ENCODE measurements at places on chromosomes 12 and 14.

DNA sequence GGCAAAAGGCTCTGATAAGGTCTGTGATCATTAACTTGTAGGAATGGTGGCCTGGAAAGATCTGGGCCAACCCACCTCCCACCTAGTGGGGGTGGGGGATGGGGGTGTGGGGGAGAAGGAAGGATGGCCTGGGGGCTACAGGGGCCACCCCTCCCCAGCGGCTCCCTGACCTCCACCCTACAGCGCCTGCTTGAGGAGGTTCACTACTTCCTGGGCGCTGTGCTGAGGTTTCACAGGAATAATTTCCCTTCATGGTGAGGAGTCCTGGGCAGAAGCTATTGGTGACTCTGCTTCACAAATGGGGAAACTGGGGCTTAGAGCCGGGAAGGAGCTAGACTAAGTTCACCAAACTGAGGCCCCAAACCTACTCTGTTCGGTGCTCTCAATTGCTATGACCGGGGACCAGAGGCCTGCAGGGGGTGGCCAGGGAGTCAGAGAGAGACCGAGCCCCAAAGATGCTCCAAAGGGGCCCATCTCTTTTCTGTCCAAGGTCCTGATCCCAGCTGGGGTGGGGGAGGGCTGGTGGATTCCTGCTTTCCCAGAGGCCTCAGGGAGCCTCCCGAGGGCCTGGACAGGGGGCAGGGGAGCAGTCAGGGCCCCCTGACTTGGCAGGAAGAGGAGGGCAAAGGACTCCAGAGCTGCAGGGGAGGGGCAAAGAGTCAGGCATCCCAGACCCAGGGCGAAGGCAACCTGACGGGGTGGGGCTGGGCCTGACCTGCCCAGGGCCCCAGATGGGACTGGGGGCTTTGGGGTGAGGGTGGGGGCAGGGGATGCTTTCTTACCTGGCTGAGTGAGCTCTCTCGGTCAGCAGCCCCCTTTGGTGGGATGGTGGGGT lies 1.7 kb downstream of the HNF1A start:
- DNase-seq, result no peak

DNA sequence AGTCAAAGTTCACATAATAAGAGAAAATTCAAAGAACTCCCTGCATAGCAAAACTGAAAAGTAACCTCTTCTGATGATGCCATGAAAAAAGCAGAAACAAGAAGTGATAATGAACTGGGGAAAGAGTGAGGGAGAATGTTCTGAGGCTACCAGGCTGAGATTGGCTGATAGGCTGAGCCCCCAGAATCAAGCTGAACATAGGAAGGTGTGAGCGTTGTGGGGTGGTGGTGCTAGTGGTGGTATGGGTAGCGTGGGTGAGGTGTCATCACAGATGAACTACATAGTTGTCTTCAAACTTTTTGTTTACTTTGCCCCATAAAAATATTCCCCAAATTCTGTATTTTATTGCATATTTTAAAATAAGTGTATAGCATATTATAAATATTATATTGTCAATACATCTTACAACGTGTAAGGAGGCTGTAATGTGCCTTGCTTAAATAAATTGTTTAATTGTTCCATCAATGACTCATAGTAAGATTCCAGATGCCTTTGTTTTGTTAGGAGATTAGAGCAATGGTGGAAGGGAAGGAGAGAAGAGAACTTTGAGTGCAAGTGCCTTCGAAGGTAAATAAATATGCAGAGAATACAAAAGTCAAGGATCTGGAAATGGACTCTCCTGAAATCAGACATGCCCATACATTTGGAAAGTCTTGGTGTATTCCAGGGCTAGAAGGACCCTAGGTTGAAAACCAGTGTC lies 15.8 kb upstream of the CFAP54 start:
- DNase-seq, result no peak

GRCh38 chr12:115811929-115812328 lies 465.6 kb downstream of the MED13L start:
- DNase-seq, result no peak

DNA sequence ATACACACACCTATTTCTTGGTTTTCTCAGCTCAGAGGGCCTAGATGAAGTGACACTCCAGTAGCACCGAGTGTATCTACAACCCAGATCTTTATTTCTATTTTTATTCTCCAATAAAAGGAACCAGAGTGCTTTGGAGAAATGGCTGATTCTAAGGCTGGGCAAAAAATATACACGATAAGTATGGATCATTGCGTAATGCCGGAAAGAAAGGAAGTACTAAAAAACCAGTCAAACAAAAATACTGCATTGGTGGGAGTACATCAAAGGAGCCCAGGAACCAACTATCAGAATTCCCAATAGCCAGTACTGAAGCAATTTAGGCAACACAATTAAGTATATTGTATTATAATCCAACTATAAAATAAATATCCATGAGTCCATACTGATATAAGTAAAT lies 400.9 kb upstream of the CCDC196 start:
- DNase-seq, result no peak

DNA sequence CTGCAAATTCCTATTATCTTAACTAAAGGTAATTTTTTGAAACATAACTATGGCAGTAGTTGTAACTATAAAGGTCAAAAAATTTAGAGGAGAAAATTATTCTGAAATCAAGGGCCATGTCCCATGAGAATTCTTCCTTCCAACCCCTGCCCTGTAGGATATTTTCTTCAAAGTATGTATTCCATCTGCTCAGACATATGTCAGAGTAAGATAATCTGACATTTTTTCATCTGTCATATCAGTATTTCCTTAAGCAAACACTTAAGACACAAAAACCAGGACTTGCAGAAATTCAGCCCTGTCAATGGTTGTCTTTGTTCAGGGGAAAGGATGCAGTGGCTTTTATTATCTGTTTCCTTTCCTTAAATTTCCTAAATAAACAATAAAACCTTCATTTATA lies 36.3 kb downstream of the ACSS3 start:
- DNase-seq, result no peak

- no peak for DNase-seq
Observed at GRCh38 chr12:33129500-33129899, 232.9 kb upstream of the PKP2 start.

DNA sequence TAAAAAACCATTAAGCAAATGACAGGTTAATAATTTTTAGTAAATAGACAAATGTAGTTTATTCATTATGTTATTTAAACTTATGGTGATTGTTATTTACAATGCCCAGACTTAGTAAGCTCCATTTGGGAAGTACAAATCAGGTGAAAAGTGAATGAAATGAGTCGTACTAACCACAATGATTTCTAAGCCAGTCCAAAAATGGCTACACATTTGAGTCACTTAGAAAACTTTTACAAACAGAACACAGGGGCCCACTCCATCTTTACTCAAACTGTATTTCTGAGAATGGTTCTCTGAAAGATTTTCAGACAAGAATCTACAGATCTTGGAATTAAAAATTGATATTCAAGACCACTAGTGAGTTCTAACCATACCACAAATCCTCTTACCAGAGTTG lies 653.3 kb upstream of the MIS18BP1 start:
- DNase-seq, result no peak

DNA sequence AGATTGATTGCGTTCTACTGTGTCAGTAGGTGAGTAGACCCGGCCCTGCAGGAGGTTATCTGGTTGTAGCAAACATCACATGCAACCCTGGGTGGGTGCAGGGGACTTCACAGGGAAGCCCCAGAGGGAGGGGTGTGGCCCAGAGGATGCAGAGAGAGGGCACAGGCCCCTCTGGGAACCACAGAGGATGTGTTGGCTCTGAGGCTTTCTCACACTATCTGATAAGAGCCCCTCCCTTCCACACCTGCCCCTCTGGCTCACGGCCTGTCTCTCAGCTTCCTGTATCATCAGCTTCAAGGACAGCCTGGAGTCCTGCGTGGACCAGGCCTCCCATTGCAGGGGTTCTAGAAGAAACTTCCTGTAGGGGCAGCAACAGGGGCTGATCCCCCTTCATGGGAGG lies 101.9 kb downstream of the RIN3 start:
- DNase-seq, result no peak

DNA sequence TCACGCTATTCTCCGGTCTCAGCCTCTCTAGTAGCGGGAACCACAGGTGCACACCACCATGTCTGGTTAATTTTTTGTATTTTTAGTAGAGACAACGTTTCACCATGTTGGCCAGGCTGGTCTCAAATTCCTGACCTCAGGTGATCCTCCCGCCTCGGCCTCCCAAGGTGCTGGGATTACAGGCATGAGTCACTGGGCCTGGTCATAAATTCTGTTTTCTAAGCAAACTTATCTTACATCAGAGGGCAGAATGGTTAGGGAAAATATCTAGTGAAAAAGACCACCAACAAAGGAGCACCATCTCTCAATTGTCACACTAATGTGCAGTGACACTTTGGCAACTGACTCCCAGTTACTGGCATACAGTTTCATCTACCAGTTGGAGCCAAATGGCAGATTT lies 2.8 kb downstream of the CPM start:
- DNase-seq, result no peak
